ENCODE measurements at places on chromosomes 7 and 10.

DNA sequence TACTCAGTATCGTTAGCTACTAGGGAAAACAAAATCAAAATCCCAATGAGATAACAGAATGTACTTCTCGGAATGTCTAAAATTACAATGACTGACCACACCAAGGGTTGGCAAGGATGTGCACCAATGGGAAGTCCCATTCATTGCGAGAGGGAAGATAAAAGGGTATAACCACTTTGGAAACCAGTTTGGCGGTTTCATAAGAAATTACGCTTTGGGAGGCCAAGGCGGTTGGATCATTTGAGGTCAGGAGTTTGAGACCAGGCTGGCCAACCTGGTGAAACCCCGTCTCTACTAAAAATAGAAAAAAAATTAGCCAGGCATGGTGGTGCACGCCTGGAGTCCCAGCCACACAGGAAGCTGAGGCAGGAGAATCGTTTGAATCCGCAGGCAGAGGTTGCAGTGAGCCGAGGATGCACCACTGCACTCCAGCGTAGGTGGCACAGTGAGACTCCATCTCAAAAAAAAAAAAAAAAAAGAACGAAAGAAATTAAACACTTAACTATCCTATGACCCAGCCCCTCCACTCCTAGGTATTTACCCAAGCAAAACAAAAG is 7.6 kb downstream of the HACD1 start:
- DNase-seq = no peak

DNA sequence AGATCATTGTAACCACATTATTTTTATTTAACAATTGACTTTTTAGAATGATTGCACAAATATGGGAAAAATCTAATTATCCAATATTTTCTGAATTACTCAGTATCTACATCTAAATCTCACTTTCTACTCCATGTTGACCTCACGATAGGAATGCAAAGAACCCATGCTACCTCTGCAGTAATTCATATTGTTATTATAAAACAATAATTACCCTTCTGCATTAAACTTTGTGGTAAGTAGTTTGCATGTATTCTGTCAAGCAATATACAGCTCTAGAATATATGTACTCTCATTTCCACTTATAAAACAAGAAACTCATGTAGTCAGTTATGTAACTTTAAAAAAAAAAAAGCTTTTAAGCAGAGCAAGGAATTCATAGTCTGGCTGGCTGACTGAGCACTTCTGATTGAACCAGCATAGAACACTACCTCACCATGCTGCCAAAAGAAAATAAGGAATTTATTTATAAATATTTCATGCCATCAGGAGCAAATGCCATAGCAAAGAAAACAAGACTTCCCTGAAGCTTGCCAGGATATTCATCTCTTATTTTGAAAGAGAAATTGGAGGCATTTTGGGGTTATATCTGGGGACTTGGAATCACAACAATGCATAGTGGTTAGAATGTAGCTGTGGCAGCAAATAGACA is 895.7 kb downstream of the XPNPEP1 start:
- no peak for DNase-seq

GRCh38 chr7:83484266-83484665 is 164.7 kb downstream of the SEMA3E start:
- no peak for DNase-seq

- DNase-seq = no peak
These were observed 6.6 kb downstream of the SEC24C start for GRCh38 chr10:73750819-73751218.

- no peak for DNase-seq
These were observed 111.0 kb upstream of the ANLN start for GRCh38 chr7:36278620-36279172.

- DNase-seq = no peak
These were observed 1.2 kb downstream of the SFRP4 start for GRCh38 chr7:37915438-37915837.

GRCh38 chr7:106126170-106126938 is 14.2 kb upstream of the SYPL1 start:
- no peak for DNase-seq

All from C1 segment of cervical spinal cord (tissue), 14 donors.